ENCODE measurements at places on chromosomes 3 and 15.

GRCh38 chr3:27279123-27279522 lies 90.1 kb downstream of the NEK10 start:
- DNase-seq, result no peak

DNA sequence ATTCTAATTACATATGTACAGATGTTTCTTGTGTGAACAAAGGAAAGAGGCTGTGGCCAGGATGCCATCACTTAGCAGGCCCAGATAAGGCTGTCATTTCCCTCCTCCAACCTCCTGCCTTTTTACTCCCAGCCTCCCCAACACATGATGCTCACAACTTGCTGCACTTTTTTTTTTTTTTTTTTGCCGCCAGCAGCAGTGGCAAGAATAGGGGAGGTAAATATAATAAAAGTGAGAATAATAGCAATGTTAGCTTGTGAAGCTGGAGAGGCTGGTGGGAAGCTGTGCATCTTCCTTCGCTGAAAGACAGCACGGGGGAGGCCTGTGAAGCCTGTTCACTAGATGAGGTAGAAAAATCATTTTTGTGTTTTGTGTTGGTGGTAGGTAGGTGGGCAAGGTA lies 42.5 kb upstream of the MYO5C start:
- DNase-seq, result no peak

- no peak for DNase-seq
Measured at GRCh38 chr3:39121621-39122020, 14.1 kb downstream of the TTC21A start.

DNA sequence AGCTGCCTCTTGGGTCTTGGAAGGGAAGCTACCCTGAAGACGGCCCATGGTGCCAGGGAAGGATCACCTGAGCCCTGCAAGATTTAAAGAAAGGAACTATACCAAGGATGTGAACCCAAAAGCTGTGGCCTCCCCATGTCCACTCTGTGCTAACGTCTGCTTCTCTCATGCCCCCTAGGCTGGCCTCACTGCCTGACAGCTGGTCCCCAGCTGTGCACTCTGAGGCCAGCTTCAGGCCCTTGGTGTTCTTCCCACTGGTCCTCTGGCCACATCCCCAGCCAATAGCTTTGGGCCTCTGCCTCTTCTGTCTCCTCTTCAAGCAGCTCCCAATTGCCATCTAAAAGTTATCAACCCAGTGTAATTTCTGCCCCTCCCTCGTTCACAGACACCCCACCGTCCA lies 5.2 kb upstream of the LRRK1 start:
- no peak for DNase-seq

- peak; percentile 58 for DNase-seq
Measured at GRCh38 chr15:90419738-90420406, 31.8 kb downstream of the IQGAP1 start.

DNA sequence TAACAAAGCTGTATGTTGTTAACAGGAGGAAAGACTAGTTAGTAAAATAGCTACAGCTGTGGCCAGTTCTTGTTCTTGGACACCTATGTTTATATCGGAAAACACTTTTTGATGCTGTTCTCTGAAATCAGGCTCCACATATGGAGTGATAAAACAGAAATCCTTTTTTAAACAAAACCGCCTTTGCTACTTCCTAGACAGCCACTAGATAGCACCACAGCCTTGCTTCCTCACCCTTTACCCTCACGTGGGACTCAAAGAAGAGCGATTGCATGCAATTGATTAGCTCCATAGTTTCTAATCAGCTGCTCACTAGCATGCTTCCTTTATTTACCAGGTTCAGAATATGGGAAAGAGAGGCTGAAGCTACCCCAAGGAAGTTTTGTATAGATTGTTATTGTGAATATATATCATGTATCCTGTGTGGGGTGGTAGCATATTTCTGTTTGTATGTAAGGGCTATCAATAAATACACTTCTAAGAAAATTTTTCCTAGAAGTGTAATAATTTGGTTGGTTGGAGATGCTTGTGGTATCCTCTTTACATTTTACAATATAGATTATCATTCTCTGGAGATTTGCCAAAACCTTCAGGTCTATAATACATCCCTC lies 4.3 kb upstream of the MTFMT start:
- DNase-seq, result no peak

DNA sequence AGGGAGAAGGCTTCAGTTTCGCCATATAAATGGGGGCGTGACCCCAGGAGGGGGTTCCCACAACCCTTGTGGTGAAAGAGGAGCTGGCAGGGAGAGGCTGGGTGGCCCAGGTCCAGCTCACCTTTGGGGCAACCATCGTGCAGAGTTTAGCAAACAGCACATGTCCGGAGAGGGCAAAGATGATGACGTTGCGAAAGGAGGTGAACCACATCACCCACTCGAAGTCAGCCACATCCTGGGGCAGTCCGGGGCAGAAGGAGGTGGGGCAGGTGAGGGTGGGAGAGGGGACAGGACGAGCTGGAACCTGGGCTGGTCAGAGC lies 3.7 kb downstream of the HHATL start:
- no peak for DNase-seq

DNA sequence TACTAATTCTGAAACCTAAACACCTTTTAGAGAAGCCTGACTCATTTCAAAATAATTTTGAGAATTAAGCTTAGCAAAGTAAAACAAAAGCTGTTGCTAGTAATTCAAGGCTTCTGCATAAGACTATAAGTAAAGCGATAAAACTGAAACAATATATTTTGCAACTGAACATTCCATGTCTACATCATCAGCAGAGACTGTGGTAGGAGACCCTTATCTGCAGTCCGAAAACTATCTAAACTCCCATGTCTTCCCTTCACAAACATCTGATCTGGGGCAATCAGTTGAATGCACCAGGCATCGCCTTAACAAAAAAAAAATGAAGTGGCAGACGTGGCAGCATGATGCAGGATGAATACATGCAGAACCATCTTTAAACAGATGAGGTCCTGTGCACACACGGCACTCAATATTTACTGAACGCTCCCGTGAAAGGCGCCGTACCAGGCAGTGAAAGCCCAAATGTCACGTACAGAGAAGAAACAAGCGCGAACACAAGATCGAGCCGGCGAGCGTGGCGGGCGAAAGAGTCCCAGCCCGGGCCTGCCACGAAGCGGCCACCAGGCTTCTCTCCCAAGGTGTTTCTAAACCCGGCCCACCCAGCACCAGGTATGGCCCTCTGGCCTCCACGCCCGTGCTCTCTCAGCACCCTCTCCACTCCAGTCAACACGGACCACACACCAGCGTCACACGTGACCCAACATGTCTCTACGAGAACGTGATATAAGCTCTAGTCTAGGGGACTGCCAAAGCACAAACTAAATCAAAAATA lies 63.0 kb downstream of the CHSY1 start:
- DNase-seq, result no peak

GRCh38 chr15:67086637-67086914 lies 21.2 kb downstream of the SMAD3 start:
- DNase-seq, result no peak

GRCh38 chr3:39115870-39116269 lies 8.4 kb downstream of the TTC21A start:
- DNase-seq, result no peak

- DNase-seq, result no peak
Measured at GRCh38 chr3:176375519-176375918, 821.8 kb downstream of the TBL1XR1 start.

- DNase-seq, result no peak
Measured at GRCh38 chr3:72033666-72034428, 248.9 kb upstream of the PROK2 start.

- no peak for DNase-seq
Measured at GRCh38 chr3:108538083-108538482, 27.7 kb upstream of the MYH15 start.

GRCh38 chr3:24502690-24503089 lies 8.0 kb upstream of the THRB start:
- DNase-seq, result no peak

DNA sequence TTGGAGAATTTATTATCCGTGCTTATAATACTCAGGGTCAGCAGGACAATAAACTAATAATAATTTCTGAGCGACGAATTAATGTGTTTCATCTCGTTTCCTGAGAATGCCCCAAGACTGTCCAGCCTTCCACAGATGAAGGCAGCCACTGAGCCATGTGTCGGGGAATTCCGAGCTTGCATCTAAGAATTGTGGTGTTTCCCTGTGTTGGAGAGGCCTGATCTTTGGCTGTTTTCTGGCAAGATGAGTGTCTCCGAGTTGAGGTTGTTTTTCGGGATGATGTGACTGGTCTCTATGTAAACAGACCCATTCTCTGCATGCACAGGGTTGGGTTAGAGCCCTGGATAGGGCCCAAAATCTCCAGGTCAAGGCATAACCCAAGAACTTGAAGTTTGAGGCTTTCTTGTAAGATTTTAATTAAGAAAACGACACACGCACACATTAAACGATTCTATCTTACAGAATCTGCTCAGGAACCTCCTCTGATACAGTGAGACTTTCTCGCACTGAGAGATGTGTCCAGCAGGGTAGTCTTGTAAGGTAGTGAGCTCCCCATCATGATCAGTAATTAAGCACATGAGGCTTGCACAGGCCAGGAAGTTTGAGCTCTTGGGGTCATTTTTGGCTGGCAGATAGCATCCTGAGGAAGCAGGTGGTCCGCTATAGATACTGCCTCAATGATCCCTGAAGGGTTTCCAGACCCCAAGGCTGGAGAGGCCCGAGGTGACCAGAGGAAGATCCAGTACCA lies 14.4 kb downstream of the FGD5 start:
- DNase-seq, result no peak

DNA sequence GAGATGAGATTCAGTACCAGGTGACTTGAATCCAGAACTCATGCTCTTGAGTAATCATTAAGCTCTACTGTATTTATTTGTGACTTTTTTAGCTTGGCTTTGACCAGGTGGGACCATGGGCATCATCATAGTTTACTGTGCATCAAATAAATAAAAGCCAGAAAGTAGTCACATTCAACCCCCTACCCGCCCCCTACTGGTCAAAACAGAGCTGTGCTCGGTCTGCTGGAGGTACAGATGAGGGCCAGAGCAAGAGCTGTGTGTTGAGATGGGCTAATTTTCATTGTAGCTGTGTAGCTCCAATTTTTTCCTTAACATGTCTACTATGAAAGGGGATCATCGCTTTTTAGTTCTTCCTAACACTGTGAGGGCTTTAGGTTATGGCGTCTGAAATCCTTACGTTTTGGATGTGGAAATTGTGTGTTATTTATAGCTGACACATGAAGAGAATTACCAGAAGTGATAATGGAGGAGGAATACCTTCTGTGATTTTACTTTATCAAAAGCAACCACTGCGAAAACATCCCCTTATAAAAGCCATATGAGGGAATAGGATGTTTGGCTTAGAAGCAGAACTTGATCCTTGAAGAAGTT lies 375.1 kb downstream of the PTPRG start:
- no peak for DNase-seq

DNA sequence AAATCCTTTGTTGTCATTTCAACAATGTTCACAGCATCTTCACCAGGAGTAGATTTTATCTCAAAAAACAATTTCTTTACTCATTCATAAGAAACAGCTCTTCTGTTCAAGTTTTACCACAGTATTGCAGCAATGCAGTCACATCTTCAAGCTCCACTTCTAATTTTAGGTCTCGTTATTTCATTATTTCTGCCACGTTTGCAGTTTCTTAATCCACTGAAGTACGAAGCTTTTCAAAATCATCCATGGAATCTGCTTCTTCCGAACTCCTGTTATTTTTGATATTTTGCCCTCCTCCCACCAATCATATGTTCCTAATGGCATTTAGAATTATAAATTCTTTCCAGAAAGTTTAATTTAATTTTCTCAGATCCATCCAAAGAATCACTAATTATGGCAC lies 12.6 kb upstream of the OR5K1 start:
- DNase-seq, result no peak

DNA sequence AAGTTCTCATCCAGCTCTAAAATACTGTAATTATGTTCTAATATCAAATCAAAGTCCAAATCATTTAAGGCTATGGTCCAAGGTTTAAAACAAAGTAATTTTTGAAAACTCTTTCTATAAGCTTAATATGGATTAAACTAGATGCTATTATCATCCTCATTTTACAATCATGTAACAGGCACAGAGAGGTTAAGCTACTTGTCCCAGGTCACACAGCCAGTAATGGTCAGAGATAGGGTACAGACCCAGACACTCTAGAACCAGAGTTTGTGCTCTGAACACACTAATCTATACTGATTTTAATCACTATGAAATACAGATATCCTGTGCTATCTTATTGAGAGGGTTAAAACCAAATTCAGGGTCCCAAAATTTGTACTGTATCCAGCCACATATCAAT lies 44.8 kb downstream of the DENND4A start:
- no peak for DNase-seq

DNA sequence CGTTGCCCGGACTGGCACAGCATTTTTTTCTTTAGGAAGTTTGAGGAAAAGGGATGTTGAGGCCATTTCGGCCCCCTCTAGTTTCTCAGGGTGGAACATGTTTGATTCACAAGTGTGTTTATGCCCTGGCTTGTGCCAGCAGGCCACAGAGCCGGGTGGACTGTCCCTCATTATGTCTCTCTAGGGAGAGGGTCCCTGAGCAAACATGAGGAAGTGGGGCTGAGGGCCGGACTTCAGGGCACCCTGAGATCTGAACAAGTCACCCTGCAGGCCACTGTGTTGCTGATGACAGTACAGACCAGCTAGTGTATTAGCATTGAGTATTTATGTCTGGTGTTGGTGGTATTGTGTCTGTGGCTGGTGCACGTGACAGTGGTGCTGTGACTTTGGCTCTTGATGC lies 34.9 kb downstream of the RNU5B-1 start:
- DNase-seq, result no peak

DNA sequence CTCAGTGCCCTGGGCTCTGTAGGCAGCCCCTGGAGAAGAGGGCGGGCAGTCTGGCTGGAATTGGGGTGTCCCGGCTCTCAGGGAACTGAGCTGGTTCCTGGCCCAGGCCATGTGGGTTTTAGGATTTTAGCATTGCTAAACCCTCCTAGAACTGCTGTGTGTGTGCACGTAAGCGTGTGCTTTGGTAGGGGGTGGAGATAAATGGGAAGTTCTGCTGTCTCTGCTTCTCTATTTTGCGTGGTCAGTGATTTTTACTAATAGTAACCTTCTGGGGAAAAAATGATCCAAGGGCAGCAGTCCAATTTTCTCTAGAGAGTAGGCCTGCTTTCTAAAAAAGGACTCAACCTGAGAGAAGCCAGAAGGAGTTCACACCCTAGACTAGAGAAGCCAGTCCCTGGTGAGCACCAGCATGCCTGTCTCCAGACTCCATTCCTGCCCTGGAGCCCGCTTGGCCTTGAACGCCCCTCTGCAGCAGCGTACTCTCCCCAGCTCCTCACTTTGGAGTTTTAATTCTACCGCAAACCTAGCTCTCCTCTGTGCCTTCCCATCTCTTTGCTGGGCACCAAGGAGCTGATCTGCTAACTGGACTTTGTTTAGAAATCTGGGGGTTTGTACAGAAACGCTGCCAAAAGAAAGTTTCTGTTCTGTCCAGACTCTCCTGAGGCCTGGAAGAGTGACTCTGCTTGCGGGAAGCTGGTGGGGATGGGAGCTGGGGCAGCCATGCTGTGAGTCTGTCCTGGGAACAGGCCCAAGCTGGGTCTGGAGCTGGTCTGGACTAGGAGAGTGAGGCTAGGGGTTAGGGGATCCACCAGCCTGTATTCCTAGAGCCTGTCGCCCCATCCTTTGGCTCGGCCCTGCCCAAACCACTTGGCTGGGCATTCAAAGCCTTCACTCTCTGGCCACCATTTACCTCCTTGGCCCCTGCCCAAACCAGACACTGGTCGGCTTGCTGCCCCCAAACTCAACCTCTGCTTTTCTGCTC lies 19.7 kb downstream of the CORO2B start:
- DNase-seq, result no peak

GRCh38 chr15:78726870-78727551 lies 84.3 kb downstream of the ADAMTS7 start:
- no peak for DNase-seq
